ENCODE measurements at places on chromosomes 12 and 14.

DNA sequence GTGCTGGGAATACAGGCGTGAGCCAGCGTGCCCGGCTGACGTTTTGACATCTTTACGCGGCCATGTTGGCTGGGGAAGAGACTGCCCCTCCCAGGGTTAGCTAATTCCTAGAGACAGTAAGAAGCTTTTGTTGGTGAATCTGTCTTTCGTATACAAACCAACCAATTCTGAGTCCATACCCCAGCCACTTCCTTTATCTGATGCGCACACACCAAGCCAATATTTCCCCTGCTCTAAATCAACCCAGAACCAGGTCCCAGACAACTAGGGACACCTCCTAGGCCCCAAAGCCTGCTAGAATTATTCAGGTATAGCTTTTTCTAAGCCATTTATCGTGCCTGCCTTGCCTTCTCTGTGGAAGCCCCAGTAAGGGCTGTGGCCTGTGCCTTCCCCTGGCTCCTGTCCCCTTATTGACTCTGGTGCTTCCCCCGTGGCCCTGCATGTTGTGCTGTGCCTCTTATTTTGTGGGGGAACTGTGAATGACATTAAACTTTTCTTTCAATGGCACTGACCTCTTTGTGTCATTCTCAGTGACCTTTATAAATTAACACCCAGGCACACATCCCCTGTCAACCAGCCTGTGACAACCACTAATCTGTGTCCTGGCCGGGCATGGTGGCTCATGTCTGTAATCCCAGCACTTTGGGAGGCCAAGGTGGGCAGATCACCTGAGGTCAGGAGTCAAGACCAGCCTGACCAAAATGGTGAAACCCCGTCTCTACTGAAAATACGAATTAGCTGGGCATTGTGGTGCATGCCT, 10.7 kb upstream of the EVL start:
- DNase-seq, result no peak

- no peak for DNase-seq
Measured at GRCh38 chr14:21505012-21505553, 6.1 kb downstream of the METTL3 start.

DNA sequence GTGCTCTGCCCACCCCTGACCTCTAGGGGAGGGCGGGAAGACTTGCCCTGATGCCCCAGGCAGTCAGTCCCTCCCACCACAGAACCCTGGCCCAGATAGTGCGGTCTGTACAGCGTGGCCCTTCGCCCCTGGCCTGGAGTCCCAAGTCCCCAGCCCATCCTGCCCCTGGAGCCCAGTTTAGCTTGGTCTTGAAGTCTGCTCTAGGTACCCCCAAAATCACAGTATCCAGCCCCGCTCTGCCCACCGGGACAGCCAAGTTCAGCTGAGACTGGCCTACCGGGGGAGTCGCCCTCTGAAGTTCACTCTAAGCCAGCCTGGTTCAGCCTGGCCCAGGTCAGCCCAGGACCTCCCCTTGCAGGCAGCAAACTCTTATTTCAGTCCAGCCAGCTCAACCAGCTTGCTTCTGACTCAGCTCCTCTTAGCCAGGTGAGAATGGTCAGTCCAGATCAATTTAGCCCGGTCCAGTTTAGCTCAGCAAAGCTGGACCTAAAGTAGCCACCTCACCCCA, 75.9 kb downstream of the TMEM121 start:
- DNase-seq, result no peak

GRCh38 chr12:46455648-46456352, 83.2 kb upstream of the SLC38A2 start:
- DNase-seq, result no peak

- no peak for DNase-seq
Measured at GRCh38 chr14:56887216-56887615, 76.9 kb upstream of the OTX2 start.

- no peak for DNase-seq
Measured at GRCh38 chr12:93287149-93287548, 90.6 kb upstream of the NUDT4 start.

- no peak for DNase-seq
Measured at GRCh38 chr12:108597559-108598471, at the start of gene TMEM119. Gene TMEM119, minus strand, starts transcription at chr12:108598084. Its CDS starts 5,701 bp downstream, at chr12:108592383.

DNA sequence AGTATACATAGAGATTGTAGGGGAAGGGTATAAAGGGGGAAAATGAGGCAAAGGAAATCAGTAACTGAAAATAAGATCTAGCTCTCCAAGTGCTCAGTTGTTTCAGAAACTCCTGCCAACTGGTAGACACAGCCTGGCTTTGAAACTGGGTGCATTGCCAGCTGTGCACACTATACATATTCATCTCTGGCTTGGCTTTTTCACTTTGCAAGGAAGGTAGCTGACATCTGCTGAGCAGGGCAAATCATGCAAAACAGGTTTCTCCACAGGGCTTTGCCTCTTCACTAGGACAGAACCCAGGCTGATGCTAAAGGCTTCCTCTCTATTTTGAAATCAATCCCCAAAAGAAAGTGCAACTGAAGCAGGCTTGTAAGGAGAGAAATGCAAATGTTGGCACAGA, 101.5 kb downstream of the HELB start:
- no peak for DNase-seq

All from urinary bladder (tissue), 4 donors.